ENCODE measurements at places on chromosomes 2 and 18.

DNA sequence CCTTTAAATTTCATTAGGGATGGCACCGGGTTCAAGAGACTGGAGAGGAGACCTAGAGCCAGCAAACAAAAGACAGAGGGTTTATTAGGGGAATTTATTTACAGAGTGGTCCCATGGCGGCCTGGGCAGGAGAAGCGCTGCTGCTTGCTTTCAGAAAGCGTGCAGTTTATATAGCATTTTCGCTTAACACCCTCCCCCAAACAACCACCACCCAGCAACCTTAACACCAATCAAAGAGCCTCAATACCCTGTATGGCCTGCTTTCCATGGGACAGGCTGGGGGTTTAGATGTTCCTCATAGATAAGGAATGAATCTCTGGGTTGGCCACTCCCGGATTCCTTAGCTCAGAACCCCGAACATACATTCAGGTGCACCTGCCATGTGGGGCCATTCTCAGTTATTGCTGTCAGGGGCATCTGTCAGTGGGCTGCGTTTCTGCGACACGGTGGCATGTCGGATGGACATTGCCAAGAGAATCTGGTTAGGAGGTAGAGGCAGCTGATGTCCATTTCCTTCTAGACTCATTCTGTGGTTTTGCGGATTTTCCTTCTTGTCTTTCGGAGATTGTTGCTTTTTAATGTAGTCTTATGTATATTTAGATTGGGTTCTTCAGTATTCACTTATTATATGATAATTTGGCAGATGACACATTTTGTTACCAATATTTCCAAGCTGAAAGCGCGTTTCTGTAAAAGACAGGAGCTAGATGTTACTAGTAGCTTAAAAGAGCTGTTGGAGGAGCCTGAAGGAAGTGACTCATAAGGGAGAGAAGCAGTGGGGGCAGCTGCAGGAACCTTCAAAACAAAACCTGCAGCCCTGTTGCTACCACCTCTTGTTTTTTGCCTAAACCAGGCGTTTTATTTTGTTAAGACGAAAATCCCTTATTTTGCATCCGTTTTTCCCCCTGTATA is 7.2 kb downstream of the AGAP1 start:
- no peak for DNase-seq

DNA sequence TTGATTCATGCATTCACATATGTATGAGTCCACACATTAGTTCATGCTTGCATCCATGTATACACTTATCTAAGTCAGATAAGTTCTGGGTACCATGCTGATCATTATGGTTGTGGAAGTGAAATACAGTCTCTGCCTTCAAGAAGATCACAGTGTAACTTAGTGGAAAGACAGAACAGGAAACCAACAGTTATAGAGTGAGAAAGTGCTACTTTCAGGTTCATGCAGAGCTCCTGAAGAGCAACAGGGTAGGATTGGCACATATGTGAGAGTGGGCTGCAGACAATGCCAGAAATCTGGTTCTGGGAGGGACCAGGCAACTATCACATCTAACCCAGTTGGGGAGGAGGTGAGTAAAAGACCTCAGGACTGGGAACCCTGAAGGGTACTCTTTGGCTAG is 35.4 kb upstream of the PGAP1 start:
- DNase-seq, result no peak

DNA sequence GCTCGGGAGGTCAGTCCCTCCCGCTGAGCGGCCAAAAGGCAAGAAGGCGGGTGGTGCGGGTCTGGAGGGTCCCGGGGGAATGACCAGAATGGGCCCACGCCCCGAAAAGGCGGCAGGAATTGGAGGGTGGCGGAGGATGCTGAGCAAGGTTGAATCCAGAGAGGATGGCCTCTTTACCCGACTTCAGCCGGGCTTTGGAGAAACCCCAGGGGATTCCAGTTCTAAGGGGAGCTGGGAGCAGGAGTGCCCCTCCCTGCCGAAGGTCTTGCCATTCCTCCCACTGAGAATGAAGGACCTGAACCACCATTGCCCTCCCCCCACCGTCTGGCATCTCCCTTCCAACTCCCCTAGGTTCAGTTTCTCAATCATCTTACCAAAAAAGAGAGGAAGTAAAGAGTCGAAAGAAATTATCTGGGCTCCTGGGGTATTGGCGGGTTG is 38.9 kb upstream of the ATP6V1B1 start:
- no peak for DNase-seq

GRCh38 chr2:11768946-11769345 is 22.5 kb downstream of the LPIN1 start:
- DNase-seq, result no peak

DNA sequence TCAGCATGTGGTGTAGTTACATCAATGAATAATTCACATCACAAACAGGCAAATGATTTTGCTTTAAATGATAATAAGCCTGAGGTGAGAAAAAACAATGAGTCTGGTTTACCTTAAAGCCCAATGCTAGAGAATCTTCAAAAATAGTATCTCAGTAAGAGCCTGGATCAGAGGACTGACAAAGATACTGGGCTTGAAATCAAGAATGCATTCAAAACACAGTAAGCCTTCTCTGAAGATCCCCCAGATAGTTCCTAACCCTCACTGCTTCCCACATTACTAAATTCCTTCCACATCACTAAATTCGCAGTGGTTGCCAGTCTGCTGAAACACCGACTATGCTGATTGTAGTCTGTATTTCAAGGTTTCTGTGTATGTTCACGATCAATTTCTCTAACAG is 514.9 kb downstream of the SUCLG1 start:
- DNase-seq, result no peak

GRCh38 chr18:26436176-26437051 is 111.9 kb downstream of the KCTD1 start:
- DNase-seq, result no peak

DNA sequence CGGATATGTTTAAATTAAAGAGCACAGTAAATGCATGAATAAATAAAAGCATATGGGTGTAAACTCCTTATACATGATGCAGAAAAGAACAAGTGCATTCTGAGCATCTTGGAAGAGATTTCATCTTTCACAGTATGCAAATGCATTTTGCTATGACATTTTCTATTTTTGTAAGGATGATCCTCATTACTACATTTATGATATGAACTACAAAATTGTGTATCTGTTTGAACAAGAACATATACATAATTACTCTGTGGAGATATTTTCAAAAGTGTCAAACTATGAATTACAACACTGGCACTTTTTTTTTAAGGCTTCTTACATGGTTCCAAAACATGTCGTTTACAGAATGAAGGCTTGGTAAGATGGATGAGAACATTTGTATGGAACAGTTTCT is 184.1 kb upstream of the TMEM200C start:
- DNase-seq, result no peak

DNA sequence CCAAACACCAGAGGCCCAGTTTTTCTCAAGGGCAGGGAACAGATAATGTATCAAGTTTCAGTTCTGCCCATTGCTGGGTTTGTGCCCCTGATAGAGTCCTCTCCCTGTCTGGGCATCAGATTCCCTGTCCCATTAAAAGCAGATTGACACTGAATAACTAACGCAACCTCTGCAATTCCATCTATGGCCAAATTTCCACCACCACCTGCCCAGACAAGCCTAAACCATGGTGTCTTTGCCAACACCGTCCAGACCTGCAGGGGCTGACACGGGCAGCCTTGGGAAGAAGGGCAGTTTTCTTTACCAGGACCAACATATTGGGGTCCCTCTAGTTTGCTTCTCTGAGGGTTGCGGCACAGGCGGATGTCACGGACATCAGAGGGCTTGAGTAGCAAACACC is 26.4 kb upstream of the PAX8 start:
- DNase-seq, result no peak

DNA sequence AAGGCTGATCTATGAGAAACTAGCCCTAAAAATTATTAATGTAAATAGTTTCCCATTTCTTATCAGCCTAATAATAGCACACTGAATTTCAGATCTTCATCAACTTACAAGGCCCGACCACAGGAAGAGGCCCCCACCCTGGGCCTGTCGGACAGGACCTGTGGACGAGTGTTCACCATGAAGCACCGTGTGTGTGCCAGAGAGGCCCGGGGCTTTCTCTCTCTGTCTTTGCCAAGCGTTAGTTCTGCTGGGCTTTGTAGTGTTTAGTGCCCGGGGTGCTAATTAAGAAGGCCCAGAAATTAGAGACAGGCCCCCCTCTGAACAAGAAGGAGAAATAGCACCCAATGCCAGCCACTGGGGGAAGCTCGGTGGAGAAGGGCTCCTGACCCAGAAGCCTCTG is 265.7 kb downstream of the TWIST2 start:
- DNase-seq, result no peak

DNA sequence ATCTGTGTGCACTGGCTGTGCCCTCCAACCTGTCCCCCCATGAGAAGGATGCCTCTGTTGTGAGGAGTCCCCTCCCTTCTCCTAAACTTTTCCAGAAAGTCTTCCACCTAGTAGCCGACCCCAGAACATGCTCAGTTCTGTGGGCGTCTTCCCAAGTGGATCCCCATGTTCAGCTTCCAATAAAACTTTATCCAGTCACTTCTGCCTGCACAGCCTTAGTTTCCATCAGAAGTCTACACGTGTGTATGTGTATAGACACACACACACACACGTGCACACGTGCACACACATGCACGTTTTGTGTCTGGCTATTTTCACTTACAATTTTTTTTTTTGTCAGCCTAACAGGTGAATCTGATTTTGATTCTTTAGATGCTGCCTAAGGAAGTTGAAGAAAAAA is 115.1 kb downstream of the RTP5 start:
- DNase-seq, result no peak

- no peak for DNase-seq
Measured at GRCh38 chr2:34241905-34242762, 643.0 kb upstream of the FAM98A start.

GRCh38 chr18:58781627-58782194 is 83.0 kb upstream of the ZNF532 start:
- peak; percentile 75 for DNase-seq

DNA sequence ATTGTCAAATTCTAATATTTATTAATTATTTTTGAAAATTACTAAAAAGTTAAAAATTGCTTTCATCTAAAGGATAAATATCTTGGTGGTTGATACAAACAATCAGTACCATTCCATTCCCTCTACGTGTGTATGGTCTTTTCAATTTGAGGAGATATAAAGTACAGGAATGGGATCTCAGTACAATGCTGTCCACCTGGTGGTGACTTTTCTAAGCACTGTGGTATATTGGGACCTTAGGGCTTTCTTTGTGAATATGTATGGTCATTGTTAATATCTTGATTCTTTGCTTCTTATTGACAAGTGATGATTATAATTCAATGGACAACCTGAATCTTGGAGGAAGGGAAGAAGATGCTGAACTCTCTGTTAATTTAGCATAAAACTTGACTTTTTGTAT is 83.1 kb downstream of the NBEAL1 start:
- no peak for DNase-seq

- no peak for DNase-seq
Measured at GRCh38 chr18:79747156-79747845, 50.4 kb upstream of the KCNG2 start.

DNA sequence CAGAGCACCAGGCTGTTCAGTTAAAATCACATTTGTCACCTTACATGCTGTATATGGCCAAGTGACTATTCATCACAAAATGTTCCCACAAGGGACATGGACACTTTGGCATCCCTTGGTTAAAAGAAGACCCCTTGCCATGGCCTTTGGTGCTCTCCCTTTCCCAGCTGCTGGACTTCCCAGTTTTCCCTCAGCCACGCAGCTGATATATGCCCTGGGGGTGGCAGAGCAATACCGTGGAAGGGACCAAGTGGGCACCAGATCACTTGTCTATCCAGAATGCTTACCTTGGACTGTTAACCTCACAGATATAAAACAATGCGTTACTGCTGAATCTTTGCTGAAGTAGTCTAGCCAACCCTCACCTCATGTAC is 35.3 kb downstream of the PAIP2B start:
- DNase-seq, result no peak

- no peak for DNase-seq
Measured at GRCh38 chr2:46308081-46308480, 10.9 kb downstream of the EPAS1 start.
